ENCODE measurements at places on chromosomes 13 and 19.

DNA sequence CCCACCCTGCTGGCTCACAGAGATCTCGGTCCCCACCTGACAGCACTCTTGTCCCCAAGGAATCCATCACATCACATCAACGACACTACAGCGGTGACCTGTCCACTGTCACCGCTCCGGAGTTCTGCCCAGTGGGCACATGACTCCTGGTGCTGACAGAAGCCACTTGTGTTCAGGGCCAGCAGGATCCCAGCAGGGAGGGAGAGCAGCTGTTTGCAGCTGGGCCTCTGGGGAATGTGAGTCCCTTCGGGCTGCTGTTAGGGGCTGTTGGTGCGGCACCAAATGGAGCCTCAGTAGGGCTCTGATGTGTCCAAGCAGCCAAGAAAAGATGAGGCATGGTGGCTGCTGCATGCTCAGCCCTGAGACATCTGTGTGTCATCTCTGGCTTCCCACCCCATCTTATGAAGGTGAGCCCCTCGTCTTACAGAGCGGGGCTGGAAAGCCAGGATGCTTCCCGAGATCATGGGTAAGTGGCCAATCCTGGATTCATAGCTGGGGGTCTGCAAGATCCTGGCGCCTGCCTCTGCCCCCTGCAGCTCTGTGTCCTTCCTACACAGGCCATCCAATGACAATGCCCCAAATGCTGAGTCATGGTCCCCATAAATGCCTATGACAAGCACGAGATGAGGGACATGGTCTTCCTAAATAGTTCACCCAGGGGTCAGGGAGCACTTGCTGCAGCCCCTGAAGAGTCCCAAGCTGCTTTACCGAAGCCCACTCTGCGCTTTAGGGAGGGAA is 56.0 kb downstream of the F2RL3 start:
- no peak for DNase-seq

DNA sequence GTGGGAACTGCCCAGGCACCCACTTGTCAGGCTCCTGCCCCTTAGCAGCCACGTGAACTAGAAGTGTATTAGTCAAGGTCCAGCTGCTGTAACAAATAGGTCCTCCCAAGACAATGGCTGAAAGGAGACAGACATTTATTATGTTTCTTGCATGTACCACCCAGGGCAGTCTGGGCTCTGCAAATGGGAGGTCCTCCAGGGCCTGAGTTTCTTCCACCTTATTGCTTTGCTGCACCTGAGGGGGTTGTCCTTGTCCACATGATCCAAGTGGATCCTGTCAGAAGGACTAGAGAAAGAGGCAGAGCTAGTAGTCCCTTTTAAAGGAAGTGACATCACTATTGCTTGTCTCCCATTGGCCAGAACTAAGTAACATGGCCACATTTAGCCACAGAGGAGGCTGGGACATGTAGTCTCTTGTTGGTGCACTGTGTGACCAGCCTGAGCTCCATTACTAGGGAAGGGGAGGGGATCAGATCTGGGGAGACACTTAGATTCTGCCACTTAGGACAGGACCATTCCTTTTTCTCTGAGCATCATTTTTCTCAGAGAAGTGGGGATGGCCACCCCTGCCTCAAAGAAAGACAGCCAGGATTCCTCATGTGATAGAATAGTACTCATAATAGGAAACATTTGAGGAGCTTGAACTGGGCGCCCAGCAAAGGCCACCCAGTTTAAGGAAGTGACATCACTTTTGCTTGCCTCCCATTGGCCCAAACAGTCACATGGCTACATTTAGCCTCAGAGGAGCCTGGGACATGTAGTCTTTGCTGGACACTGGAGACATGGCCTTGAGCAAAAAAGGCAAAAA is 15.1 kb downstream of the CC2D1A start:
- DNase-seq: no peak

DNA sequence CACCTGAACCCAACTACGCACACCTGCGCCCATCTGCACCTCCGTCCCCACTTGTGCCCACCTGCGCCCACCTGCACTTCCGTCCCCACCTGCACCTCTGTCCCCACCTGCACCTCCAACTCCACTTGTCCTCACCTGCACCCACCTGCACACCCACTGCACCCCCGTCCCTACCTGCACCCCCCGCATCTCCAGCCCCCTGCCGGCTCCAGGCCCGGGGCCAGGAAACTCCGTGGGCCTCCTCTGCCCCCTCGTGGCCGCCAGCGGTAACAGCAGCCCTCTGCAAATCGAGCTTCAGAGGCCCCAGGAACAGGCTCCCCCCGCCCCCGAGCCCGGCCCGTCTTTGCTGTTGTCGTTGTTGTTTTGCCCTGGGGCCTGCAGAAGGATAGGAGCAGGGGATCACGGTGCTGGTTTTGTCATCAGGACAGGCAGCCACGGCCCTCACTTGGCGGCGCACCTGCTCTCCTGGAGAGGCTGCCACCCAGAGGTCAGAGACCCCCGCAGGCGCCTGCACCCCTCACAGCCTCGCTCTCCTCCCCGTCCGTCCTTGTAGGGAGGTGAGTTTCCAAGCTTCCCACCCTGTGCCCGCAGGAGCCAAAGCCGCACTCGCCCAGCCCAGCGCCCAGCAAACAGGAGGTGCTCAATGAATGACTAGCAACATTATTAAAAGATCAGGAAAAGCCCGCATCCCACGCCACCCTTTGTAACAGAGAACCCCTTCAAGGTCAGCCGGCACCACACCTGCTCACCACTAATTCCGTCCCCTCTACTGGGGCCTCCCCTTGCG is 65.4 kb downstream of the GNG7 start:
- no peak for DNase-seq

- peak; percentile 79 for DNase-seq
Measured at GRCh38 chr19:49145573-49146407, 9.4 kb downstream of the HRC start.

DNA sequence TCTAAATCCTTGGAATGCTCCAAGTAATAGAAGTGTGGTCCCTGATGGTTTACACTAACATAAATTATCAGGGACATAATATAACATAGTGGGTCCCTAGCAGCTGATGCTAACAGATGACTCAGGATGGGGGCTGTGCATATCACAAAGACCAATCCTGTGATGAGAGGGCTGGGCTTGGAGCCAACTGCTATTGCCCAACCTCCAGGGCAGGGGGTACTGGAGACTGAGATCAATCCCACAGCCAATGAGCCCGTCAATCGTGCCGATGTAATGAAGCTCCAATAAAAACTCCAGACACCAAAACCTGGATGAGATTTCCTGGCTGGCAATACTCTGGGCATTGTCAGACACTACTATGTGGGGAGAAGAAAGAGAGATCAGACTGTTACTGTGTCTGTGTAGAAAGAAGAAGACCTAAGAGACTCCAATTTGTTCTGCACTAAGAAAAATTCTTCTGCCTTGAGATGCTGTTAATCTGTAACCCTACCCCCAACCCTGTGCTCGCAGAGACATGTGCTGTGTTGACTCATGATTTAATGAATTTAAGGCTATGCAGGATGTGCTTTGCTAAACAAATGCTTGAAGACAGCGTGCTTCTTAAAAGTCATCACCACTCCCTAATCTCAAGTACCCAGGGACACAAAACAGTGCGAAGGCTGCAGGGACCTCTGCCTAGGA is 33.4 kb downstream of the ABCC4 start:
- DNase-seq: no peak

DNA sequence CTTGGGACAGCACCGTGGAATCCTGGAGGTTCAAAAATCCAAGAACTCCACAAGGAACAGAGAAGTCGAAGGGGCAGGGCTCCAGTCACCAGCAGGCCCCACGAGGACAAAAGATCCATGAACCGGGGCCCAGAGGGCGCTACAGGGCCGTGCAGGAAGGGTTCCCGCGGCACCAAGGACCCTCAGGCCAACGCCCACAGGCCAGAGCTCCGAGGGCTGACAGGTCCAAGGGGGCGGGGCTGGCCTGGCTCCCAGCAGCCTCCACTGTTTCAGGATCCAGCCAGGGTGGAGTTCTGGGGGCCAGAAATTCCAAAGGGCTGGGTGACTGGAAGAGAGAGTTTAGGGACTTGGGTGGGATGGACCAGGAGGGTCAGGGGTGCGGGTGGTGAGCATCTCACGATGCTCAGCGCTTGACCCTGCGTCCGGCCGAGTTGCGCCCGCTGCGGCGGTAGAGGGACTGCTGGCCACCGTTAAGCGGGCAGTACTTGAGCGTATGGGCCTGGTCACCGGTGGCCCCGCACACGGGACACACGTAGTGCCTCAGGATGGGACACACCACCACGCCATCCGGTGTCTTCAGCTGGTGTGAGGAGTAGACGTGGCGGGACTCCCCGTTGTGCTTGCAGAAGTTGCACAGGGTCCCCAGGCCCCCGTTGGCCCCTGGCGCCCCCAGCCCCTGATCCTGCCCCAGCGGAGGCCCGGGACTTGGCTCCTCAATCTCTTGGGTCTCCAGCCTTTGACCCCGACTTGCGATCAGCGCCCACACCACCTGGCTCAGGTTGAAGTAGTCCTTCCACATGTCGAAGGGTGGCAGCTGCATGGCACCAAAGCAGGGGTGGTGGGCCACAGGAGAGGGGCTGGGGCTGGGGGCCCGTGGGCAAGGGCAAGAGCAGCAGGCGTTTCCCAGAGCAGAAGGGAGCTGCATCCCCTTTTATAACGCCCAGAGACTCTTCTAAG is at the start of gene NANOS2:
Gene NANOS2 (minus strand): TSS at position 905 of the 957 bp plus-strand sequence. CDS start 85 bp downstream, at position 820.
- no peak for DNase-seq

DNA sequence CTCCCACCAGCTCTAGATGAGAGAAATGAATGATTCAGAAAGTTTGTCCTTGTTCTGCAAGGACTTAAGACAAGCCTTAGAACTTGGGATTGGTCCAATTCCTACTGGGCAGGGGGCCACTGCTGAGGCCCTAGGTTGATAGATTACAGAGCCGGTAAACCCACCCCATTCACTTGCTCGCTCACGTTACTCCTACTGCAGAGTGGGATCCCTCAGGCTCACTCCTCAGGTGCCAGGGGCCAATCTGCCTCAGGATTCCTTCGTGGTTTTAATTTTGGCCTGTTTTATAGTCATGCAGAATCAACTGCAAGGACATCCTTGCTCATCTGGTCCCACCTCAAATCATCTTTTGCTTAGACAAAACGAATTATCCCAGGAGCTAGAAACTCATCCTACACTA is 59.0 kb downstream of the SERP2 start:
- no peak for DNase-seq

- DNase-seq: peak; percentile 87
Measured at GRCh38 chr13:80132741-80133601, 208.0 kb downstream of the SPRY2 start.

- no peak for DNase-seq
Measured at GRCh38 chr19:21694171-21694906, 73.0 kb downstream of the ZNF100 start.

- DNase-seq: no peak
Measured at GRCh38 chr13:110850006-110850405, 64.9 kb downstream of the ANKRD10 start.

DNA sequence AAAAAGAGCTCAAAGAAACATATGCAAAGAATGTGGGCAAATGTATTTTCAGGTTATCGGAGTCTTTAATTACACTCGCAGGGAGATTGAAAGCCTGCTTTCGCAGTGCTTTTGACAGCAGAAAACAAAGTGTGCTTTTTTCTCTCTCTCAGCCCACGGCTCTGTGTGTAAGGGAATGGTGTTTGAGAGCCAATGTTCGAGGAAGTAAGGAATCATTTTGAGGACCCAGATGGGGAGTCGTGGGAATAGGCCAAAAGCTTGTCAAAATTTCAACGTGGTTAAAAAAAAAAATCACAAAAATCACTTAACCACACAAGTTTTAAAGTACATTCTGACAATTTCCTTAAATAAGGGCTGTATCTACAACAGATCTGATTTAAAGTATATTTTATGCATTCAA is 197.1 kb upstream of the IRS2 start:
- DNase-seq: no peak

DNA sequence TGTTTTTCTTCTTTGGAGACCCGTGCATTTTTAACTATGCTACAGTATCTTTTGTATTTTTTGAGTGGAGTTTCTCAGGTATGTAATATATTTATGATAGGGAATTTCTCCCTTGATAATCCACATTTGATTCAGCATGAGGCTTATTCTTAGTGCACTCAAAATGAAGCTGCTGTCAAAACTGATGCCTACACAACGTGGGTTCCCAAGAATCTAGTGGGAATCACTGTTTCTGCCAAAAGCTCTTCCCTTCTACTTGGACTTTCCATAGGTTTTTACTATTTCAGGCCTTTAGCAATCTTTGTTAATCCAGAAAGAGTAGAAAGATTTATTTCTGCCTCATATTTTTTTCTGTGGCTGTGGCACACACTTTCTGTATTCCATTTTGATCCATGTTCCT is 1003.7 kb downstream of the SLITRK5 start:
- DNase-seq: no peak

DNA sequence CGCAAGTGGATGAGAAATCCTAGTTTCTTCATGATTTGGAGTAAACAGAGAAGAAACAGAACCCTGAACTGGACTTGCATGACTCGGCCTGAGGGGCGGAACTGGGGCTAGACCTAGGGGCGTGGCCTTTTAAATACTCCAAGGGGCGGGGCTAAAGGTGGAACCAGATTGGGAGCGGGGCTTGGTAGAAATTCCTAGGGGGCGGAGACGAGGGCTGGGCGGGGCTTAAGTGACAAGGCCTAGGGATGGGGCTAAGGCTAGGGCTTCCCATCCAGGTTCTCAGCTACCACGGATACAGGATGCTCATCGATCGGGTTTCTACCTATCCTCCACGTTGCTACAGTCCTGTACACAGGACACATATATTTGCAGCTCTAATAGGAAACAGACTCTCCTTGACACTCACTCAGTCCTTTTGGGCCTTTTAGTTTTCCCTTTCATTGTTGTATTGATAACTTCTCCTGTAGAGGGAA is 372 bp upstream of the ZNF699 start:
- peak; percentile 93 for DNase-seq

DNA sequence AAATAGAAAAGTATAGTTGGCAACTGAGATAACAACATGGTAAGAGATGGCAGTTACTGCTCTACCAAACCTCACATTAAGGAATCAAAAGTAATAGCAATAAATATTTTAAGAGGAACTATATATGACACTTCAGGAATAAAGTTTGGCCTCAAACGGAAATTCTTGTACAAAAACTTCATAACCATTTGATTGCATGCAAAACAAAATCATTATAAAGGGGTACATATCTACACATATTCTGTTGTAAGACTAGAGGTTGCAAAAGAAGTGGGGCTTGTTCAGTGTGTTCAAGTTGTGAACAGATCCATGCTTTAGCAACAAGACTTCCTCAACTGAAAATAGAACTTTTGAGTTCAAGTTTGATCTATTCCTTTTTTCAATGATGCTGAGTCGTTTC is 133.5 kb upstream of the MIR17HG start:
- no peak for DNase-seq

GRCh38 chr19:13795595-13796300 is 505 bp downstream of the ZSWIM4 start:
- DNase-seq: no peak

GRCh38 chr19:55692681-55693081 is 17.7 kb downstream of the EPN1 start:
- DNase-seq: no peak

- DNase-seq: no peak
Measured at GRCh38 chr13:30692113-30692512, 43.2 kb upstream of the ALOX5AP start.

DNA sequence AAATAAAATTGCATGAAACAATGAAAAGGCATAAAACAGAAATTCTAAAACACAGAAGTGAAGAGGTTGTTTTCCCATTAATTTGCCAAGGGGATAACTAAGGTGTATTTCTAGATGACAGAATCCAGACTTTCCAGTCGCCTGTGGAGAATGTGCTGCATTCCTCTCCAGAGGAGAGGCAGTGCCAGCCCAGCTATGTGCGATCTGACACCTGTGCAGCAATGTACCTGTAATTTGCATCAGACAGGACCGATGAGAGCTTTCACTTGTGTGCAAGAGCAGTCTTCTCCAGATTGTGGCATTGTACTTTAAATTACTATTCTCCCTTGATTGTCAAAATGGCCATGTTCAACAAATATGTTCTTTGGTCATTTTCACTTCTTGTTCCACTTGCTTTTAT is 1037.9 kb downstream of the EFNB2 start:
- no peak for DNase-seq
